NAMALWA (cell line): ENCODE measurements at places on chromosomes 2 and 18.

DNA sequence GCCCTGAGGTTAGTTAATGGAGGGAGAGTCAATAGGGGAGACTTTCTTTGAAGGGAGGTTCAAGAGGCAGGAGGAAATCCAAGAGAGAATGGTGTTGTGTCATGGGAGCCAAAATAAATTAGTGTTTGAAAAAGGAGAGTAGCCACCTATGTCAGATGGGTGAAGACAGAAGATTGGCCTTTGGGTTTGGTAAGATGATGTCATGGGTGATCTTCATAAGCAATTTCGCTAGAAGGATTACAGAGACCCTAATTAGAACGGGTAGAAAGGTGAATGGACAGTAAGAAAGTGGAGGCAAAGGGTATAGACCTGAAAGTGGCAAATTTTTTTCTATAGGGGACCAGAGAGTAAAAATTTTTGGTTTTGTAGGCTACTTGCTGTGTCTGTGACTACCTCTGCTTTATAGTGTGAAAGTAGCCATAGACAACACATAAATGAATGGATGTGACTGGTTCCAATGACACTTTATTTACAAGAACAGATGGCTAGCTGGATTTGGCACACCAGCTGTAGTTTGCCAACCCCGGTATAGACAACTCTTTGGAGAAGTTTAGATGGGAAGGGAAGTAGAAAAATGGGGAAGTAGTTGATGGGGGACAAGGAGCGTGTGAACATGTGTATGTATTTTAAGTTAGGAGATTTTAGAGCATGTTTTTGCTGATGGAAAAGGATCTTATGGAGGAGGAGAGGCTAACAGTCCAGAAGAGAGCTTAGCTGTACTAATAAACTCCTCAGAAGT is 9.3 kb downstream of the STAMBP start:
- no peak for DNase-seq

DNA sequence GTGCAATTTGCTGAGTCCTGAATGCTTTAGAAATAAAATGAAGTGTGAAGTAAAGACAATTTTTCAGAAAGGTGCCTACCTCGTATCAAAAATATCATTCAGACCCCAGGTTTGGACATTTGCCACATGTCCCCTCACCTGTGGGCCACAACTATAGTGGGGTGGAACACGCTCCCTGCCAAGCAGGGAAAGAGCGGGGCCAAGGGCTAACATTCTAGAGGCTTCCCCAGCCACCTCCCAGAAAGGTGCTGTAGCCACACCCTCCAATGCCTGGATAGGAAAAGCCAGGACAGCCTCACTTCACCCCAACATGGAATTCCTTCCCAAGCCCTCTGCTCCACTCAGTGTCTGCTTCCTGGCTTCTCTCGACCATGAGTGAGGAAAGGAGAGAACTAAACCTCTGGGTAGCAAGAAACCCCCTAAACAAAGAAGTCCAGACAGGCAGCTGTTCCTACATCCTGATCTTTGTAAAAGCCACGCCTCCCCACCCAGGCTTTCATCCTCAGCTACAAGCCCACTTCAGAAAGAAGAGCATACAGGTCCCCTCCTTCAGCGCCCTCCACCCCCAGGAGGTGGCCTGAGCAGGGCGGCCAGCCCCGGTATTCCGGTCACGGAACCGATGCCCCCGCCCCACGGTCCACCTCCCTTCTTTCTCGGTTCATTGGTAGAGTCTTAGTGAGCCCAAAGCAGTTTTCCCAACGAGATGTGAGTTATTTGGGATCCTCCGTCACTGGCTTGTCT is 2.1 kb downstream of the COL6A3 start:
- DNase-seq, result no peak

DNA sequence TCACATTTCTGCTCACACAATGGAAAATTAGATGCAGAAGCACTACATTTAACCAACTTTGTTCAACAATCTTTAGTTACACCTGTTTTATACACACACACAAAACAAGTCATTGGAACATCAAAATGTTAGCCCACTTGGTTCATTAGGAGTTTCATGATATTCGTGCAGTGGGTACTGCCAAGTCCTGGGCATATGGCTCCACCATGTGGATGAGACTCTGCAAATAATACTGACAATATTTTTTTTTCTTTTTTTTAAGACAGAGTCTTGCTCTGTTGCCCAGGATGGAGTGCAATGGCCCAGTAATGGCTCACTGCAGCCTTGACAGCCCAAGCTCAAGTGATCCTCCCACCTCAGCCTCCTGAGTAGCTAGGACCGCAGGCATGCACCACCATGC is 34.5 kb upstream of the GRB14 start:
- no peak for DNase-seq

DNA sequence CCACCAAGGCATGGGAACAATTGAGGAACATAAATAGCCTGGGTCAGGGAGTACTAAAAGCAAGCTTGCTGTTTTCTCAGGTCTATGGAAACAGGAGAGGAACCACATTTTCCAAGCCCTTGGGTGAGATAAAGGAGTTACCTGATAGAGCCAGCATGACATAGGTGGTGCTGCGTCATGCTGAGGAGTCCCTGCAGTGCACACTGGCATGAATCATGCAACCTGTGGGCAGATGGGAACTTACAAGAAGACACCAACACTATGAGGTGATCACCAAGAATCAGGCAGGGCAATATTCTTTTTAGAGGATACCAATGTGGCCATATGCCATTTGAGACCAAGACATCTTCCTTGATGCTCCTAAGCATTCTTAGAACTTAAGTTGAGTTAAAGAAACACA is 531.8 kb downstream of the ZEB2 start:
- no peak for DNase-seq

- no peak for DNase-seq
These were observed 141.7 kb downstream of the SH3RF3 start for GRCh38 chr2:109270505-109271312.

- DNase-seq, result no peak
These were observed 11.0 kb downstream of the CROCC2 start for GRCh38 chr2:240917009-240917683.

DNA sequence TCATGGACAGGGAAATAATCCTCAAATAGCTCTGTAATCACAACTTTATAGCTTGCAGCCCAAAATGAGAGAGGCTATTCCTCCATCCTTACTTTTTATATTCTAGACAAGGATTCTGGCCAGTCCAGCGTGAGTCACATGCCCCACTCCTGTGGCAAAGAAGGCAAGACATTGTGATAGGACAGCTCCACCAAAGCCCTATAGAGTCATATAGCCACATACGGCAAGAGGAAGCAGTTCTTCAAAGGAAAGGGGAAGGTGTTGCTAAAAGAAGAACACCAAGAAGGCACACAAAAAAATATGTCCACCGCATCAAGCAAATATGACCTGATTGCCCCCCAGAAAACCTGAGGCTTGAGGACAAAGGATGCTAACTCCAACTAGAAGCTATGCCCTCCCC is 3.4 kb upstream of the GFPT1 start:
- no peak for DNase-seq

GRCh38 chr2:216221811-216222210 is 112.7 kb downstream of the XRCC5 start:
- DNase-seq, result no peak

DNA sequence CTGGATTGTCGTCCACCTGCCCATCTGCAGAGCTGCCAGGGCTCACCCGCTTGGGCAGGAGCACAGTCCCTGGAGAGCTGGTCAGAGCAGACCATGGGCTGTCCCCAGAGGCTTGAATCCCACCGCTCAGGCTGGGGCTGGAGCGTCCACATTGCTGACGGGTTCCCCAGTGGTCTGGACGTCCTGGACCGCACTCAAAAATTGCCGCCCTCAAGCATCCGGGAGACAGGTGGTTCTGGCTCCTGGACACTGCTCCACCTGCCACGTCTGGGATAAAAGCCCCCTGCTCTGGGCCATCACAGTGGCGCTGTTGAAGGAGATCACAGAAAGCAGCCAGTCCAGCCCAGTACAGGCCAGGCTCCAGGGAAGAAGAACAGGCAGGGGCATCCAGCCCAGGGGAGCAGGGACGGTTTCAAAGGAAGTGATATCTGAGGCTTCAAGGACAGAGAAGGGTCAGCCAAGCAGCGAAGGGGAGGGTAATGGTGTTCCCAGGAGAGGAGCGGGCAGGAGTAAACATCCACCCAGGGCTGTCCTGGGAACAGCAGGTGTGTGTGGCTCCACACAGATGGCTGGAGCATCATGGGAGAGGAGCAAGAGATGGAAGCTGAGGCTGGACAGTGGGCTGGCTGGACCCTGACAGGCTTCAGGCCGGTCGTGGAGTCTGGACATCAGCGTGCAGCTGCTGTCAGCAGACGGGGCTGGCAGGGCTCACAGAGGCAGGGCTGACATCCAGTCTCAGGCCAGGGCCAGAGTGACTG is 21.9 kb upstream of the ID2 start:
- DNase-seq, result no peak

GRCh38 chr2:57180678-57181077 is 865.9 kb upstream of the VRK2 start:
- no peak for DNase-seq

DNA sequence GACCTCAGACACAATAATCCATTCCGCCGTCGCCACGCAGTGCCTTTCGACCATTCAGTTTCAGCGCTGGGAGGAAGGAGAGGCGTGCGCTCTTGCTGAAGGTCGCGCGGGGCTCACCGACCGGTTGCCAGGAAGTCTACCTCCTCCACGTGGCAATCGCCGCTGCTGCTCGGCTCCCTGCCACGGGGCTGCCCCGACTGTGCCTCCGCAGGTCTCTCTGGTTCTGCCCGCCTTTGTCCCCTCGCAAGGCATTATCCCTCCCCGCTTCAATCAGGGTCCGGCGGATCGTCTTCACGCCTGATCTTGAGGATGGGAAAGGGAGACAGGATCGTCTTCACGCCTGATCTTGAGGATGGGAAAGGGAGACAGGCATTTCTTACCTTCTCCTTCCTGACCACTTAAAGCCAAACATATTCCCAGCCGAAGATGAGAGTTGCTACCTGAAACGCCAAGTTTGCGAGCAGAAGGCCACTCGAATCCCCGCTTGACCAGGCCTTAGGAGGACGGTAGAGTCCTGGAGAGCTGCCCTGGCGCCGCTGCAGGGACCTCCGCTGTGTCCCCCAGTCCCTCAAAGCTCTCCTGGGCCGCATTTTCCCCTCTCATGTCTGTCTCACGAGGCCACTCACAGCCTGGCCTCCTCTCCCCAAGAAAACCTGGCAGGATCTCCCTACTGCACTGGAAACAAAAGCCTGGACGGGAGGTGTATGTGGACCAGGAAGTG is 4.3 kb upstream of the GPR45 start:
- DNase-seq, result no peak

DNA sequence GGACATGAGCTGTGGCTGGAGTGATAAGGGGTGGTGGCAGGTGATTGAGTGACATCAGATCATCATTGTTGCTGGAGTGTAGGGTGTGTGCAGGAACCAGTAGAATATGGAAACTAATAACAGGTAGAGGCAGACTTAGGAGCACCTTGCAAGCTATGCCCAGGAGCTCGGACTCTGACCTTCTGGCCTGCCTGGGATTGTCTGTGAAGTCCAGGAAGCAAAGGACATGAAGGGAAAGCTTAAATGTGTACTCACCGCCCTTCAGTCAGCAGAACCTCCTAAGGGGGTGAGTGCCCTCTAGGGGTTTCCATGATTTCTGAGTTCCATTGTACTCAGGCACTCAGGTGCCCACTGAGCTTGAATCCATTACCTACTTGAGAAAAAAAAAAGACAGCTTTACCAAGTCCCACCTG is 104.2 kb downstream of the CRIM1 start:
- DNase-seq, result no peak
